ENCODE measurements at places on chromosomes 6 and 20.

DNA sequence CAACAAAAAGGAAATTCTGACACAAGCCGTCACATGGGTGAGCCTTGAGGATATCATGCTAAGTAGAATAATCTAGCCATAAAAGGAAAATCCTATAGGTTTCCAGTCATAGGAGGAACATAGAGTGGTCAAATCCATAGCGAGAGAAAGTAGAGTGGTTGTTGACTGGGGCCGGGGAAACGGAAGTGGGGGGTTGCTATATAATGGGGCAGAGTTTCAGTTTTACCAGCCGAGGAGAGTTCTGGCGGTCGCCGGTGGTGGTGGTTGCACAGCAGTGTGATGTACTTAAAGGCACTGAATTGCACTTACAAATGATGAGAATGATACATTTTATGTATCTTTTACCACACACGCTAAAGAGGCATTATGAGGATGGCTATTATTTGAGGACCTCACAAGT, 4.9 kb downstream of the GPR31 start:
- DNase-seq = peak; percentile 45

- no peak for DNase-seq
Observed at GRCh38 chr6:132107896-132108295, 156.7 kb upstream of the CCN2 start.

DNA sequence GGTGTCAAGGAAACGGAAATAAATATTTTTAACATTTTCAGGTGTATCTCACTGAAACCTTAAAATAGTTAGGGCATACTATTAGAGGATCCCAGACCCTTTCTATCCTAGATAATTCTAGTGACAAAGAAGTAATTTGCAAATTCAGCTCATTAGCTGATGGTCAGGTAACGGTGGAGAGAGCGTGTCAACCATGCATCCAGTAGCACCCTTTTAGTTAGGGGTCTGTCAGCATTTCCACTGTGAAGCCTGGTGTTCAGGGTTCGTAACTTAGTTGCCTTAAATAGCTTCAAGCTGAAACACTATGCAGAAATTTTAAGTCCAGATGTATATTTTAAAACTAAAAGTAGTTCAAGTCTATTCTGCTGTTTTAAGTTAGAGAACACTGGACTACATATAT, 48.5 kb upstream of the SUPT3H start:
- DNase-seq = no peak

GRCh38 chr6:91926827-91927226, 1340.0 kb upstream of the MAP3K7 start:
- DNase-seq = no peak

- DNase-seq = no peak
Observed at GRCh38 chr20:39986173-39986904, 702.7 kb downstream of the MAFB start.

DNA sequence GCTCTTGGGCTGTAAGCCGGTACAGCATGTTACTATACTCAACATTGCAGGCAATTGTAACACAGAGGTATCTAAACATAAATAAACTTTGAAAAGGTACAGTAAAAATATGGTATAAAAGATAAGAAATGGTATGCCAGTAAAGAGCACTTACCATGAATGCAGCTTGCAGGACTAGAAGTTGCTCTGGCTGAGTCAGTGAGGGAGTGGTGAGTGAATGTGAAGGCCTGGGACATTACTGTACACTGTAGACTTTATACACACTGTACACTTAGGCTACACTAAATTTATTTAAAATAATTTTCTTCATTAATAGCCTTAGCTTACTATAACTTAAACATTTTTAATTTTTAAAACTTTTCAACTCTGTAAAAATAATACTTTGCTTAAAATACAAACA, 37.8 kb upstream of the ANKEF1 start:
- DNase-seq = no peak

GRCh38 chr6:144305985-144306384, 20.9 kb downstream of the UTRN start:
- DNase-seq = peak; percentile 34

GRCh38 chr6:79040083-79040482, 38.0 kb downstream of the PHIP start:
- DNase-seq = peak; percentile 18

GRCh38 chr6:31351033-31351380, 6.0 kb downstream of the HLA-B start:
- no peak for DNase-seq

DNA sequence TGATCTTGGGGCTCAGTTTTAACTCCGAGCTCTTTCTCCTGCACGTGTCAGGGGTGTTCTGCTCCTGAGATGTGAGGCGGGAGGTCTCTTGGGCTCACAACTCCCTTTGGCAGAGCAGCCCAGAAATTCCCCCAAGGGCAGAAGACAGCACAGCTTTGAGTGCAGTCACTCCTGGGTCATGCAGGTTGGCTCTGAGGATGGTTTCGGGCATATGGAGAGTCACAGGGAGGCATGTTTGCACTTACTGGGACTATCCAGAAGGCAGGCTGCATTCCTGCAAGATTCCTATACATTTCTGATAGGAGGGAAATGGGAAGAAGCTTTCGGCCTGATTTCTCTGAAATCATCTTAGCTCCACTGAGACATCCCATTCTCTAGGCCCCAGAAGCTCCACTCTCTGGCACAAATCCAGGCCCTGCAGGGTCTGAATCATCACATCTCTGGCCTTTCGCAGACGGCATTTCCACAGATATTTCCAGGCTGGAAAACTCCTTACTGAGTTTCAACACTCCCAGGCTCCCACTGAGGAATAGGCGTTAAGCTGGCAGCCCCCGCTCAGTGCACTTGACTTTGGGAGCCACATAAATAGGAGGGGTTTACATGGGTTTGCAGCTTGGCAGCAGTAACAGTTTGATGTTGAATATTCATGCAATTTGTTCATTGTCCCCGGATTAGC, 39.7 kb downstream of the AGPAT4 start:
- no peak for DNase-seq

GRCh38 chr6:158697811-158698210, 48.0 kb downstream of the SYTL3 start:
- no peak for DNase-seq

- no peak for DNase-seq
Observed at GRCh38 chr6:23952245-23952644, 173.8 kb upstream of the NRSN1 start.

DNA sequence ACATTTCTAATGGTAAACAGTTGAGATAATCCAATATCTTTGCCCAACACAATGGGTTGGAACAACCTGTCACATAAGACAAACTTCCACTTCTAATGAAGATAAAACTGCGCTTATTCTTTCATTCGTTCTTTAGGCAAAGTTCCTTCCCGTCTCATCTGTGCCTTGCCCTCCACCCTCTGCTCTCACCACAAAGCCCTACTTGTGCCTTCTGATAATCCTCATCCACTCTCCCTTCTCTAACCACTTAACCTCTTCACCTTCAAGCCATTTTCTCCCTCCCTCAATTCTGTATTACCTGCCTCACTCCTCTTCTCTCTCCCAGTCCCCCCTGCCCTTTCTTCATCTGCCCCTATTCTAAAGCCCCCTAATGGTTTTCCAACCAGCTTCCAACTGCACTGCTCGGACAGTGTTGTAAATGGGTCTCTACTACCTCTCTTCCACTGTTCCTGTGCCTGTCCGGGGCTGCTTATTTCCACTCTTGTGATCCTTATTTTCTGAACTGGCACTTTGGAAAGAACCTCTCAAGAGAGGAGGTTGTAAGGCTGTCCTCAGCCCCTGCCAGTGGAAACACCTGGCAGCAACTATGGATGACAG, 62.9 kb upstream of the MYB start:
- DNase-seq = no peak

DNA sequence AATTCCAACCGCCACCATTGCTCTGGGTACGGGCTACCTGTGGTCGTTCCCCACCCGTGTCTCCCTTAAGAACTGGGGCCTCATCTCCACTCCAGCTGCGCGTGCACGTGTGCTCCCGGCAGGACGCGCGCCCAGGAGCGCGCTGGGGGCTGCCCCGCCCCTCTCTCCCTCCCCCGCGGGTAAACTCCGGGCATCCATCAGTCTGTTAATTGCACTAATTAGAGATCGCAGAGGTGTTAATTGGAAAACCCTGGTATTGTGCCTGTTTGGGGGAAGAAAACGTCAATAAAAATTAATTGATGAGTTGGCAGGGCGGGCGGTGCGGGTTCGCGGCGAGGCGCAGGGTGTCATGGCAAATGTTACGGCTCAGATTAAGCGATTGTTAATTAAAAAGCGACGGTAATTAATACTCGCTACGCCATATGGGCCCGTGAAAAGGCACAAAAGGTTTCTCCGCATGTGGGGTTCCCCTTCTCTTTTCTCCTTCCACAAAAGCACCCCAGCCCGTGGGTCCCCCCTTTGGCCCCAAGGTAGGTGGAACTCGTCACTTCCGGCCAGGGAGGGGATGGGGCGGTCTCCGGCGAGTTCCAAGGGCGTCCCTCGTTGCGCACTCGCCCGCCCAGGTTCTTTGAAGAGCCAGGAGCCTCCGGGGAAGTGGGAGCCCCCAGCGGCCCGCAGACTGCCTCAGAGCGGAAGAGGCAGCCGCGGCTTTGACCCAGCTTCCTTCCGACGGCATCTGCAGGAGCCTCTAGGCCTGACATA, 14.4 kb downstream of the FOXP4 start:
- DNase-seq = peak; percentile 91

GRCh38 chr20:58160451-58161061, 67.9 kb downstream of the ANKRD60 start:
- DNase-seq = no peak

GRCh38 chr6:24394780-24395437, 7.8 kb upstream of the MRS2 start:
- DNase-seq = no peak

GRCh38 chr6:11947575-11947974, 64.5 kb upstream of the HIVEP1 start:
- no peak for DNase-seq

DNA sequence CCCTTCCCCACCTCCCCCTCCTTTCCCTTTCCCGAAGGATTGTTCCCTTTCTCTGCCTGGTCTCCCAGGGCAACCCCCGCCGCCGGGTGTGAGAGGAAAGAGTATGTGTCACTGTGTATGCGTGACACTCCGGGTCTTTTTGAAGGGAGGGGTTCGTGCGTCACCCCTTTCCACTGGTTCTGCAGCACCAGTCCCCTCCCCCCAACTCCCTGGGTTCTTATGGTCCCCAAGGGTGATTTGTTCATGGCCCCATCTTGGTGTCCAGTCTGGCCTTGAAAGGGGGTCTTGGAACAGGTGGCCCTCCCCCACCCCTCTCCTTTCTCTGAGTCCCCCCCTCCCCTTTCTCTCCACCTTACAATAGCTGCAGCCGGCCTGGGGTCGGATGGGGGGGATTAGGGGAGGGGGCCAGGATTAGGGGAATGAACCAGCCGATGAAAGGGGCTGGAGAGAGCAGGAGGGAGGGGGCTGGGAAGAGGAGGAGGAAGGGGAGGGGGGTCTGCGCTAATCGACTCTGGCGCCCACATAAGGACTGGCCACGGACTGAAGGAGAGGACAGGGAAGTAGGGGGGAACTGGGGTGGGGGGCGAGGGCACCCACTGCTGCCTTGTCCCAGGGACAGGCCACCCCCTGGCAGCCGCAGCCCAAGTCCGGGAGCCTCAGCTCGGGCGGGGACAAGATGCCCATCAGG, 1.3 kb upstream of the RING1 start:
- no peak for DNase-seq

GRCh38 chr6:150600010-150600300, 270 bp downstream of the PLEKHG1 start:
- no peak for DNase-seq

DNA sequence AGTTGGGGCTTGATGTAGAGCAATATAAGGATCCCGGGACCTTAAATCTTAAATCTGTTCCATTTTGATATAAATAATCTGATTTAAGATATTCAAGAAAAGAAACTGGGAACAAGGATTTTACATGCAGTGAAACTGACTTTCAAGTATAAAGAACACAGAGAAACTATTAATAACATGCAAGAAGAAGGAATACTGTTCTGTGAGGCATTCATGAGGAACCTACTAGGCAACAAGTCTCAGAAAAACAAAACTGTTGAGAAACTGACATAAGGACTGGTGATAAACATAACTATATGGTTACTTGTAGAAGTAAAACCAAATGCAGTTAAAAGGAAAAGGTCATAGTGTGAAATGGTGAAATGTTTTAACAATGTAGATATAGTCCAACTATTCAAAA, 15.8 kb downstream of the HDDC2 start:
- DNase-seq = no peak

GRCh38 chr6:14231071-14231483, 113.5 kb downstream of the CD83 start:
- DNase-seq = no peak

GRCh38 chr6:136007345-136007744, 155.8 kb downstream of the PDE7B start:
- no peak for DNase-seq

- DNase-seq = no peak
Observed at GRCh38 chr6:101777646-101778045, 384.1 kb downstream of the GRIK2 start.

- no peak for DNase-seq
Observed at GRCh38 chr6:6749702-6750491, 161.4 kb downstream of the LY86 start.

GRCh38 chr6:130890521-130890971, 63.3 kb downstream of the SMLR1 start:
- DNase-seq = no peak

GRCh38 chr20:53080969-53081871, 109.1 kb downstream of the TSHZ2 start:
- no peak for DNase-seq

DNA sequence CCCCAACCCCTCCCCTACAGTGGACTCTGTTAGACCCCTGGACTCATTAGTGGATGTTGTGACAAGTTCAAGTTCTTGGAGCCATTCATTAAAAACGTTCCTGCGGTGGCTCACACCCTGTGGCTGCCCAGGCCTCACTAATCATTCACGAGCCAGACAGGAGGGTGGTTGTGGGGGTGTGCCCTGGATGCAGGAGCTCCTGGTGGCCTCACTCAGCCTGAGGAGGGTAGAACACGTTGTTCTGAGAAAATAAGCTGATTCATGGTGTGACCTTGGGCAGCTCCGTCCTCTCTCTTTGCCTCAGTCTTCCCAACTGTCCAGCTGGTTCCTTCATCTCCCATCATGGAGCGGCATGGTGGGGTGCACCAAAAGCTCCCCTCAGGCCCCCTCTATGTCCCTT, 16.7 kb downstream of the SLC13A3 start:
- no peak for DNase-seq

DNA sequence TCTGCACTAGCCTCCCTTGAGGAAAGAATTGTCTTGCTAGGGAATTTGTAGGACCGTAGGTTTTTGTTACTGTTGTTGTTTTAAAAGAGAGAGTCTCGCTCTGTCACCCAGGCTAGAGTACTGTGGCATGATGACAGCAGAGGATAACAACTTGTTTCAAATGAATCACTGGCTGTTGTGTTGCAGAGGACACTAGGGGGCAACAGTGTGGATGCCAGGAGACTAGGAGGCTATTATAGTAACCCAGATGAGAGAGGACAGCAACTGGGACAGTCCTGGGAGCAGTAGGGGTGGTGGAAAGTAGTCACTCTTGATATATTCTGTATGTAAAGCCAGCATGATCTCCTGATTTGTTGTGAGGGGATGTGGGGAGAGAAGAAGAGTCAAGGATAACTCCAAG, 41.8 kb upstream of the LAMA4 start:
- DNase-seq = no peak

All from GM10248 (cell line).